ENCODE measurements at places on chromosomes 3 and 15.
A peak's percentile ranks its signal among the peaks of the same experiment; 100 is the strongest.

DNA sequence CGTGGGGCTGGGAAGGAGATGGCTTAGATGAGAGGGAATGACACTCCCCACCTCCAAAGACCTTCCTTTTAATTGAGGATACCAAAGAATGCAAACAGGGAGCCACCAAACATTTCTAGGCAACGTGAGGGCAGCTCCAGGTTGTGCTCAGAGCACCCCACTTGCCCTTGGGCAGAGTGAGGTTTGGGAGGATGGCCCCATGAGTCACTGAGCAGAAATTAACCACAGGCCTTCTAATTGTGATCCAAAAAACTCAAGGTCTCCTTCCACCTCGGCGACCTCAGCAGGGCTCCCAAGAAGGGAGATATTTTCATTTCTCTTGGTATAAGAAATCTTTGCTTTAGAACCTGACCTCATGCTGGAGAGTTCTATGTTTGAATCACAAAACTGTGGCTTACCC, 305.0 kb upstream of the TPM1 start:
- no peak overlapping the region for H3K27ac ChIP-seq
- no peaks in the 10 kb centered on the region for H3K36me3 ChIP-seq
- DNase-seq = no peak
- H3K4me1 ChIP-seq = no peaks in the 10 kb centered on the region
- H3K4me3 ChIP-seq = no peak overlapping the region

DNA sequence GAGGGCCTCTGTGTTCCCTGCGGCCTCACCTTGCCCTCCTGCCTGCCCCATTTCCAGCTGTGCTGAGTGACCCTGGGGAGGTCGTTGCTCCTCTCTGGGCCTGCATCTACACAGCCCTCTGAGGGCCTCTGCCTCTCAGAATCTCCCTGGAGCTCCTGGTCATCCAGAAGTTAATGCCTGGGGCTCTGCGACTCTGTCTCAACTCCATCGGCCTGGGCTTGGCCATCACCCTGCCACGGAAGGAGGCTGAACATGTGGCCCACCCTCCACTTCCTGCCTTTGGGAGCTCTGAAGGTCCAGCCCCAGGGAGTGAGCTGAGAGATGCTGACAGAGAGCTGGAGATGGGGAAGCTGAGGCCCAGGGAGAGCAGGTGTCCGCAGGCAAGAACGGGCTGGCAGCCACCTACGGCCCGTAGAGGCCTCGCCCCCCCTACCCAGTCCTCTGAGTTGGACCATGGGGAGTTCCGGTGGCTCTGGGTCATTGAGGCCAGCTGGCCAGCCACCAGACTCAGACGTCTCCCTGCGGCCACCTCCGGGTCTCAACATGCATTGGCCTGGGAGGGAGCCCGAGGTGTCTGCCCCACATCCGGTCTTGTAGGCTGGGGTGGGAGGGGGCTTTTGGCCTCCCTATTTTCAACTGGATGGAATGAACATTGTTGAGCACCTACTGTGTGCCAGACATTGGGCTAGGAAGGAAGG, 34.2 kb downstream of the GRIP2 start:
- DNase-seq = no peak
- H3K27me3 ChIP-seq = no peaks in the 10 kb centered on the region
- H3K36me3 ChIP-seq = no peaks in the 10 kb centered on the region
- H3K4me3 ChIP-seq = no peak overlapping the region

GRCh38 chr15:82999905-83000671, 11.4 kb downstream of the C15orf40 start:
- DNase-seq = peak; percentile 81
- H3K4me3 ChIP-seq = peak overlapping the region; percentile 75
- no peaks in the 10 kb centered on the region for H3K27me3 ChIP-seq
- no peak overlapping the region for H3K27ac ChIP-seq

- no peak for DNase-seq
- H3K4me1 ChIP-seq = no peaks in the 10 kb centered on the region
- no peaks in the 10 kb centered on the region for H3K36me3 ChIP-seq
- H3K27ac ChIP-seq = no peak overlapping the region
Observed at GRCh38 chr3:62110443-62111225, 262.7 kb downstream of the FEZF2 start.

- DNase-seq = no peak
- no peaks in the 10 kb centered on the region for H3K4me1 ChIP-seq
- no peaks in the 10 kb centered on the region for H3K36me3 ChIP-seq
Observed at GRCh38 chr15:83610901-83611685, 42.8 kb upstream of the ADAMTSL3 start.

DNA sequence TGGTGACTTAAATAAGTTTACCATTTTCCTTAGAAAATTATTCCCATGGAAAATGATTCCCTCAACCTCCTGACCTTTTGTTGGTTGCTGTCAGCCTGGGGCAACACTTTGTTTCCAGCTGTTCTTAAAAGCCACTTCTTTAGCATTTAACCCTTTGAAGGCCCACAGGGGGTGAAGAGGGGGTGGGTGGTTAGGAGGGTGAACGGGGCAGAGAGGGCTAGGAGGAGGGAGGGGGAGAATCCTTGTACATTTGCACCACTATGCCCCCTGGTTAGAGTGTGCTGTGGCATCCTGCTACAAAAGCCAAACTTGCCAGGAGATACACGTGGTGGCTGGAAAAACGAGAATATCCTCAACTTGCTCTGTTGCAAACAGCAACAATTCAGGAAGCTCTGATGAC, 273.2 kb upstream of the RGMA start:
- no peak overlapping the region for H3K27ac ChIP-seq
- H3K4me1 ChIP-seq = no peaks in the 10 kb centered on the region
- H3K4me3 ChIP-seq = no peak overlapping the region

All from CD4-positive, CD25-positive, alpha-beta regulatory T cell (primary cell).